NCI-H146 (cell line): ENCODE measurements at places on chromosomes 13 and 19.

DNA sequence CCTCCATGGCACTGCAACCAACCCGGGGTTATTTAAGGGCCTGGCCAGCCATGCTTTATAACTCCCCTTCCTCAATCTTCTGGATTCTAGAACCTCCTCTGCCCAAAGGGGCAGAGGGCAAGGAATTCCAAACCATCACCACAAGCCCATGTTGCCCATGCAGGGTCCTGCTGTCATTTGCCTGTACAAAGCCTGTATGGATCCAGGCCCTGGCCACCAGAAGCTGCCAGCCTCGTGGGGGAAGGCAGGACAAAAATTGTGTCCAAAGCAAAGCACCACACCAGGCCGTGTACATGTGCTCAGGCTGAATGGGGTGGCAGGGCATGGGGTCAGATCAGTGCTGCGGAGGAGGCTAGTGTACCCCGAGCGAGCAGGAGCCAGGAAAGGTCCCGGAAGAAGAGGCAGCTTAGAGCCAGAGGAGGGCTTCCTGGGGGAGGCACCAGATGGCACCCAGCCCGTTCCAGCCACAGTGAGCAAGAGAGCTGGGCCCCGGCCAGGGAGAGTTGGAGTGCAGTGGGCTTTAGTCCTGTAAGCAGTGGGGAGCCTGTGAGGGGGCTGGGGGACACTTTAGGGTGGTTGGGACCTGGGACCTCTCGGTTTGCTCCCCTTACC lies 35.8 kb downstream of the CAPN12 start:
- no peak for DNase-seq

DNA sequence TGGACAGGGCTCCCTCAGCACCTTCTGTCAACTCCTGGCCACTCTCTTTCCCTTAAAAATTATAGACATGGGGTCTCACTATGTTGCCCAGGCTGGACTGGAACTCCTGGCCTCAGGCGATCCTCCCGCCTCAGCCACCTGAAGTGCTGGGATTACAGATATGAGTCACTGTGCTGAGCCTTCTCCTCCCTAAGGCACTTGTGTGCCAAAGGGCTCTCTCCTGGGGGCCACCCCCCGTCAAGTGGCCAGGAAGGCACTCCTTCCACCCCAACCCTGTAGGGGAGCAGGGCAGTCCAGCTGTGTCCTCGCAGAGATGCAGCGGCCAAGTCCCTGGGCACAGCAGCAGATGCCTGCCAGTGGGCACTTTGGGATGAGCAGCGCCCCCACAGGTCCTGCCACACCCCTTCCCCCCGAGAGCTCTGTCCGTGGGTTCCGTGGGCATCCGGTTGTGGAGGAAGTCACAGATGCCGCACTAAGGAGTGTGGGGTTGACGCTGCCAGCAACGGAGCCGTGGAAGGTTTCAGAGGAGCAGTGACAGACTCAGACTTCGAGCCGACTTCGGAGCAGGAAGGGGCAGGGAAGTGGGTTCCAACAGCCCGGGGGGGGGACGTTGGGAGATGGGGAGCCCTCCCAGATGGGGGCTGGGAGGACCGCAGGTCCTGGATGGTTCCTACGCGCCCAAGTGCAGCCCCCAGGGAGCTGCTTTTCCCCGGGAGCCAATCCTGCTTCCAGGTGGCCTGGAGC lies 3.3 kb upstream of the UQCR11 start:
- no peak for DNase-seq

DNA sequence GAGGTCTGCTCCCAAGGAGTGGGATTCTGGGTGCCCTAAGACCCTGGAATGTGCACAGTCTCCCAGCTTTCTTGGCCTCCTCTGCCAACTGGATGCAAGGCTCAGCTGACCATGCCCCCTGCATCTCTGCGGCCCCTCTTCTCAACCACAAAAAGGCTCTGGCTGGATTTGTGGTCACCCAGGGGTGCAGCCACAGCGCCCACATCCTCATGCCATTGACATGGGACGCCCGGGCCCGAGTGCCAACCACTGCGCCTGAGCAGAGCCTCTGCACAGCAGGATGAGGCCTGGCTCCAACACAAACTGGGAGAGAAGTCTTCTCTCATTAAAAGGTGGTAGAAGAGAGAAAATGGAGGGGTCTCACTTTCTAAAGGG lies 103.5 kb downstream of the FOXO1 start:
- no peak for DNase-seq

GRCh38 chr19:944663-945241 lies 18.9 kb downstream of the ARID3A start:
- DNase-seq, result no peak

- no peak for DNase-seq
These were observed 13.7 kb upstream of the SOX1 start for GRCh38 chr13:112053167-112053743.

DNA sequence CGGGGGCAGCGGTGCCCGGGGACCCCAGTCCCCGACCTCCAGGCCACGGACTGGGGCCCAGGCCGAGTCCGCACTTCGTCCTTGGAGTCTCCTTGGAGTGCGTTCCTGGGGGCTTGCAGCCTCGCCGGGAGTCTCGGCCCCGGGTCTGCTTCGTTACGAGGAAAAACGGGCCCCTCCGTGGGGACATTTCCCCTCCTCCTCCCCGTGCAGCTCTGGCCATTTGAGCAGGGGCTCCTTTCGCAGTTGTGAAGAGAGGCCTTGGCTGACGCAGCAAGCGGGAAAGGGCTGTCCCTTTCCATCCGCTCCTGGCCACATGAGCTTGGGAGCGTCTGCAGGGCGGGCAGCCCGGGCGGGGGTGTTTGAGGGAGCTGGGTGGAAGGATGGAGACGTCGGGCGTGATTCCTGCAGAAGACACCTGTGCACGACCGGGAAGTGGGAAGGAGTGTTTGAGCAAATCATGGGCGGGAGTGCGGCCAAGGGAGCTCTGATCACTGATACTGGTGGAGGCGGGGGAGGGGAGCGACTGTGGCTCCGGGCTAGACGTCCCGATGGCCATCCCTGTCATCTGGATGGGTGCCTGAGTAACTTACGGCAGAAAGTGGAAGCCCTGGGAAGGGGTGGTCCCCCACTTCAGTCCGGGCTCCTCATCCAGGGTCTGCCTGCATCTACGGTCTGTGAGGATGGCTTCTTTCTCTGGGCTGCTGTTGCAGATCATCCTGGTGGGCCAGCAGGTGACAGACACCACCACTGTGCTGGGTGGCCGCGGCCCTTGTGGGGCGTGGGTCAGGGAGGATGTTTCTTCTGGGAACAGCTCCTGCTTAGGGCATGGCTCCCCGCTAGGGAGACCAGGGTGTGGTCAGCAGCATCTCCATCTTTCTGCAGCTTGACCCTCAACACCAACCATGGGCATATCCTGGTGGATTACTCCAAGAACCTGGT lies 736 bp downstream of the GPI start:
- peak; percentile 59 for DNase-seq

GRCh38 chr19:8504171-8504570 lies 1.7 kb upstream of the PRAM1 start:
- no peak for DNase-seq

DNA sequence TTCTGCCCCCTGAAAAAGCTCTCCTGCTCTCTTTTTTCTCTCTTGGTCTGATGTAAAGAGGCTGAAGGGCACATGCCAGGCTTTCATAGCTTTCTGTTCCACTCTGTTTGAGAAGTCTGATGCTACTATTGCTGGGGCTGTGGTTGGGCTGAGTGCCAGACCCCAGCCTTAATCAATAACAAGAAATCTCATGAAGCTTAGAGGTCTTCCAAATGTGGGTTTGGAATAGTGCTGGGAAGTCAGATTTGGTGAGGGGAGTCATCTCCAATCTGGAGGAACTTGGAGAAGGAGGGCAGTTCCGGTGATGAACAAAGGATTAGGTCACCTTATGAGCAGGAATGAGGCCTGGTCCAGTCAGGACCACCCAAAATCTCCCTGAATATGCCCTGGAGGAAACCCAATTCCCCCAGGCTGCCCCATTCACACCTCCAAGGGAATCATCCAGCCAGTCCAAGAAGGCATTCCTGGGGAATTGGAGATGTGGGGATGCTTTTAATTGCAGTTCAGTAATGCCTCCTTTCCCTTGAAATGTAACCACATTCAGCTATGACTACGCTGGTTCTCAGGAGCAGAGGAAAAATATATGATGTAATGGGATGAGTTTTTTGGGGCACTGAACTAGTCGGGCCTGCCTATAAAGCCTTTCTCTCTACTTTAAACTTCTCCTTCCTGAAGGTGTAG lies 102.0 kb downstream of the STARD13 start:
- DNase-seq, result no peak

- DNase-seq, result peak; percentile 81
These were observed 468 bp downstream of the STX10 start for GRCh38 chr19:13149628-13150186.

- DNase-seq, result no peak
These were observed 9.4 kb upstream of the ERVV-2 start for GRCh38 chr19:53034948-53035675.

DNA sequence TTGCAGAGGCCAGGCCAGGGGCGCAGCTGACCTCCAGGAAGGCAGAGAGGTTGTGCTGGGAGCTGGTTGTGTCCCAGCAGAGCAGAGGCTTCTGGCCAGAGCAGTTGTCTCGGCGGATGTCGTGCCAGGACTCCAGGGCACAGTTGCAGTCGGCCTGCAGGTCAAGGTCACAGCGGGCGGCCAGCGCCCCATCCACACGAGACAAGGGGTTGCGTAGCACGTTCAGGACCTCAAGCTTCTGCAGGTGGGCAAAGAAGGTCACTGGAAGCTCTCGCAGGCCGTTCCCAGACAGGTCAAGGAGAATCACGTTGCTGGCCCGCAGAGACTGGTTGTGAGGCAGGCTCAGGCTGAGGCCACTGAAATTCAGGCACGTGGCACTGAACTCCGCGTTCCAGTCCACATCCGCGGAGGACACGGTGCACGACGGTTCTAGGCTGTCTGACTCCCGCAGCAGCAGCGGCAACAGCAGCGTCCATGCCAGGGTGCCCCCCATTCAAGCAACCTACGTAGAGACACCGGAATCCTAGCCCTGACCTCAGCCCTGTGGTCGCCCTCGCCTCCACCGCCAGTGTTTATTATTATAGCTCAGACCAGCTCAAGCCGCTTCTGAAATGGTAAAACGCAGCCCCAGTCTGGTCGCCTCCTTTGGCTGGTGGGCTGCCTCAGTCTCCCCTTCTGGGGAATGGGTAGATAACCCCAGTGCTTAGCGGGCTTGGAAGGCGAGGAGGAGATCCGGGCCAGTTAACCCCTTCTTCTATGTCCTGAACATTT lies 766 bp downstream of the LRRC25 start:
- no peak for DNase-seq

- DNase-seq, result no peak
These were observed 5.1 kb downstream of the EGLN2 start for GRCh38 chr19:40803857-40804782.

- no peak for DNase-seq
These were observed 570.3 kb downstream of the PCDH9 start for GRCh38 chr13:66659701-66660467.

DNA sequence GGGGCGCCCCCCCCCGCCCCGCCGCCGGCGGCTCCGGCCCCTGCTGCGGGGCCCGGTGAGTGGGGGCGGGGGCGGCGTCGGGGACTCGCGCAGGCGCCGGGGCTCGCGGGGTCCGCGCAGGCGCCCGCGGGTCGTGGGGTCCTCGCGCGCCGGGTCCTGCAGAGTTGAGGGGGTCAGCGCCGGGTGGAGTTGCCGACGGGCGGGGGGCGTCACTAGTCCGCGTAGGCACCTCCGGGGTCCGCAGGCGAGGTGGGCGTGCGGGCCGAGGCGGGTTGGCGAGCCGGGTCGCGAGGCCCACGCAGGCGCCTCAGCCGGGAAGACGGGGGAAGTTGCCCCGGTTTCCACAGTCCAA lies 365 bp downstream of the PPP6R1 start:
- peak; percentile 46 for DNase-seq

DNA sequence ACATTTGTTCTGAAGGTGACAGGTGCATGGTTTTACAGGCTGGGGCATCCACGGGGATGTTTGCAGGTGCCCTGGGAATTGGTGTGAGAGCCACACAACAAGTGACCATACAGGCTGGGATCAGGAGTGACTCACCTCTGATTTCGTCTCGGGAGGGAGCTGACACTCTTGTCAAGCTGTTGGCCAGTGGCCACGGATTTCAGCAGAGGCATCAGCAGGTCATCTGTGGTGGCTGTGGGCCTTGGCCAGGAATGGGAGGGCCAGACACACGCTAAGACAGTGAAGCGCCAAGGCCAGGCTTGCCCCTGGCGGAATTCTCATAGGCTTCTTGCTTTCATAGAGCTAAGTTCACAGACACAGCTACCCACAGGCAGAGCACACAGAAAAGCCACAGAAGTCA lies 108.6 kb downstream of the HSPH1 start:
- no peak for DNase-seq

DNA sequence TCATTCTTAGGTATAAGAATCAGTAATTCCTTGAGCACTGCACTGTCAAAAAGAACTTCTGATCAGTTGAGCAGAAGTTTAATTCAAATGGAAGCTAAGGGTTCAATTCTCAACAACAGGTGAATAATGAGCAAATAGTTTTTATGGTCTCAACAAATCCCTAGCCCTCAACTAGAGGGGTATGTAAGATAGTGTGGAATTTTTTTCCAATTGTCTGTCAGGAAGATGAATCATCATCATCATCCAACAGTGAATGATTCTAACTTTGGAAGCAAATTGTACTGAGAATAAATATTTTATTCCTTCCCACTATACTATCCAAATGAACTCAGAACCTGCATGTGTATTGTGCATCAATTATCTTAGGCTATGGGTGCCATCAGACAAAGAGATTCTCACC lies 372.7 kb downstream of the ENOX1 start:
- no peak for DNase-seq

- DNase-seq, result no peak
These were observed 136.3 kb upstream of the SERP2 start for GRCh38 chr13:44237276-44237767.

- DNase-seq, result no peak
These were observed 69.8 kb downstream of the CELF5 start for GRCh38 chr19:3294080-3294850.

DNA sequence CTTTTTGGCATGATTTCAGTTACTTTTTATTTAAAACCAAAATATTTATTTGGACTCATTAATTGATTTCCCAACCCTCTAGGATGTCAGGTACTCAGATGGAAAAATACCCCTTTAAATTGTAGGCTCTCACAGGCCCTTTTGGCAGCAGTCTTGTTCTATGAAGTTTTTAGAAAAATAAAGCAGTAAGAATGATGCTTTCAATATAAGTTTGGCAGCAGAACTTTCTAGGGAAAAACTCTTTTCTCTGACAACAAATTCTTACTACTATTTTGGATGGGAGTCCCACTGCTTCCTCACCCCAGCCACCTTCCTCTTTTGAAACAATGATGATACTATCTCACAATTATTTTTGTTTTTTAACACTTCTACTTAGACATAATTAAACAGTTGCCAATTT lies 581.6 kb upstream of the SGCG start:
- no peak for DNase-seq
